ENCODE measurements at places on chromosomes 7 and 10.

DNA sequence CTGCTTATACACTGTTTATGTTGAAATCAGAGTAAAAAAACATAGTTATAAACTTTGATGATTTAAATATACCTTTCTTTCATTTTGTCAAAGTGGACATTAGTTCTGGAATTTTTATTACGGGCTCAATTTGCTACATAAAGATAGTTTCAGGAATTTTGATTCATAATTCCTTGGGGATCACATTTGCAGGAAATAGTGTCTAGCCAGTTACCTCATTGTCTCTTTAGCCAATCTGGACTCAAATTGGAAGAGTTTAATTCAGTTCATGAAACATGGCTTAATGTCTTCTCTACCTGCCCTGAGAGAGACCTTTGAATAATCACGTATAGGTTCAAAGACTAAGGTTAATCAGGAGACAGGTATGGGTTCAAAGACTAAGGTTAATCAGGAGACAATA is 262.6 kb downstream of the HGF start:
- DNase-seq, result no peak

DNA sequence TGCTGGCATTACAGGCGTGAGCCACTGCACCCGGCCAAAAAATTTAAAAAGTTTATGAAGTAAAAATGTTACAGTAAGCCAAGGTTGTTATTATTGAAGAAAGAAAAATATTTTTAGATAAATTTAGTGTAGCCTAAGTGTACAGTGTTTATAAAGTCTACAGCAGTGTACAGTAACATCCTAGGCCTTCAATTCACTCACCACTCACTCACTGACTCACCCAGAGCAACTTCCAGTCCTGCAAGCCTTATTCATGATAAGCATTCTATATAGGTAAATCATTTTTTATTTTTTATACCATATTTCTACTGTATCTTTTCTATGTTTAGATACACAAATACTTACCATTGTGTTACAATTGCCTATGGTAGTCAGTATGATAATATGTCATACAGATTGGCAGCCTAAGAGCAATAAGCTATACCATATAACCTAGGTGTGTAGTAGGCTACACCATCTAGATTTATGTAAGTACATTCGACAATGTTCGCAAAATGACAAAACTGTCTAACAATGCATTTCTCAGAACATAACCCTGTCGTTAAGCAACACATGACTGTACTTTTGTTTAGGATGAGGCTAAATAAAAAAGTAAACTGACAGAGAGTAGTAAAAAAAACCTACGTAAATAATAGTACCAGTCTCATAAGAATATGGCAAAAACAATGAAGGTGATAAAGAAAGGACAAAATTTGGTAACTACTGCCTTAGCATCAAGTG is 77.8 kb upstream of the FAM133B start:
- no peak for DNase-seq

DNA sequence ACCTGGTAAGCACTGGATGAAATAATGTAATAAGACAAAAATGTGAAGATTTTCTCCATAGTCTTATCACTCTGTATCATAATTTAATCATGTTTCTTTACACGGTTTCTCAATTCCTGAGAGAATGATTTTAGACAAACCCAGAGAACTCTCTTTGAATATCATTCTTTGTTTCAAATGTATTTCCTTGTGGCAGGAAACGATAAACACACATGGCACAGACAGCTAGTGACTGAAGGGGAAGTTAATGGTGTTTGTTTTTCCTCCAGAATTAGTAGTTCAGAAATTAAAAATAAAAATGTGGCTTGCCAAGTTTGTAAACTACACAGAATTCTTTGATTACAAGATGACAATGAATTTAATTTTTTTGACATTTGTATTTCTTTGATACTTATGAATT is 163.7 kb upstream of the PRPS1L1 start:
- DNase-seq, result peak; percentile 15

- DNase-seq, result no peak
Observed at GRCh38 chr10:71975087-71975870, 11.1 kb downstream of the CHST3 start.

- no peak for DNase-seq
Observed at GRCh38 chr10:70357565-70357964, 24.9 kb downstream of the LRRC20 start.

GRCh38 chr10:110609605-110610004 is 34.5 kb upstream of the RBM20 start:
- peak; percentile 32 for DNase-seq

GRCh38 chr10:80528185-80528700 is 9.5 kb upstream of the SH2D4B start:
- DNase-seq, result no peak

- no peak for DNase-seq
Observed at GRCh38 chr7:157977306-157977705, 610.3 kb downstream of the PTPRN2 start.

GRCh38 chr10:16814012-16814411 is 3.2 kb downstream of the RSU1 start:
- DNase-seq, result peak; percentile 73

DNA sequence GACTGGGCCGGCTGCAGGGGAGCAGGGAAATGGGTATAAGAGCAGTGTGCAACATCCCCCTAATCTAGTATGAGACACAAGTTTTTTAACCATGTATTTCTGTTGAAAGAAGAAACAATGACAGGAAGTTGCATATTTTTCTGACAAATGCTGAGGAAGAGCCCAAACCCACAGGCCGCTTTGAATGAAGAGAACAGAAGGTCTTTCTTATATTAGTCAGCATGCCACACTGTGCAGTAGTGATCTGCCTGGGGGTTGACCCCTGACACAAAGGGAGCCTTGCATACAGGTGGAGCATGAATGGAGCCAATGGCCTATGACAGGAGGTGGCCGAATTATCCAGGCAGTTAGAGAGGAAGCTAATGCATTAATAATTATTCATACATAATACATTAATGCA is 518.3 kb downstream of the PLXDC2 start:
- DNase-seq, result no peak

DNA sequence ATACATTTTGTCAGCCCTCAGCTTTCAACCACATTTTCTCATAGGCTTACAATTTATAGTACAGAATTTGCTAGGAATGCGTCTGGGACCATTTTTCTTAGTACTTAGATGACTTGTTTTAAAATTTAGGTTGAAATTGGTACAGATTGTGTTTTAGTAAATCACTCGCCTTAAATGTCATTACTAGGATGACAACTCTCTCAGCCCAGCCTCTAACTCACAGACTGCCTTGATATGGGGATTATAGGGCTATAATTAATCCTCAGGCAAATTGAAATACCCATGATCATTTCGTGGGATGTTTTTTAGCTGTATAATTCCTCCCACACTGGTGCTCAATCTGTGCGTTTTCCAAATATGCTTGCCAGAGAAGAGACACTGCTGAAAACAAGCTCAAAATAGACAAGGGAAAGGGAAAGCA is 299.7 kb upstream of the AKR1E2 start:
- DNase-seq, result no peak

GRCh38 chr7:113548137-113548536 is 370.7 kb downstream of the PPP1R3A start:
- no peak for DNase-seq

Measured in hematopoietic multipotent progenitor cell treated with erythropoietin and hydrocortisone succinate and interleukin-3 and kit ligand, for 6 days (in vitro differentiated cells).